ENCODE measurements at places on chromosomes 5 and 9.

DNA sequence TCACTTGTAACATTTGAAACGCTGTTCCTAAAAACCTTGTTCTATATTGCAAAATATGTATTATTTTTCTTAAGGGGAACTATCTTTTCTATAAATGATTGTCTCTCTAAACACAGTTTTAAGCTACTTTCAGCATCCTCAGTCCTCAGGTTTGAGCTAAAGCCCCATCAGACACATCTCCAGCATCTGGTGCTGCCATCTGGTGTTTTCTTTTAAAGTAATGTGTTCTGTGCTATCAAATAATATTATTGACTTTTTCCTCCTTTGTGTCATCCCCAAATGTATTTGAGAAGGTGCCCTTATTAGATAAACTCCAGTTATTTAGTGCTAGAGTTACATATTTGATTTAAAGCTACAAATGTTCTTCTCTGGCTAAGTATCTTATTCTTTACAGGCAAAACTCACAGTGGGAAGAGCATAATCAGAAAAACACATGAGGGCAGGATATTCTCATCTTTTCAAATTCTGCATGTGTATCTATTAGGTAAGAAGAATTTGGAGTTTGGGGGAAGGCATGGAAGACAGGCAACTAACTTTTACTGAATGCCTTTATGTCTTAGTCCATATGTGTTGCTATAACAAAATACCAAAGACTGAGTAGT is 27.5 kb downstream of the ZNF474 start:
- DNase-seq, result no peak

DNA sequence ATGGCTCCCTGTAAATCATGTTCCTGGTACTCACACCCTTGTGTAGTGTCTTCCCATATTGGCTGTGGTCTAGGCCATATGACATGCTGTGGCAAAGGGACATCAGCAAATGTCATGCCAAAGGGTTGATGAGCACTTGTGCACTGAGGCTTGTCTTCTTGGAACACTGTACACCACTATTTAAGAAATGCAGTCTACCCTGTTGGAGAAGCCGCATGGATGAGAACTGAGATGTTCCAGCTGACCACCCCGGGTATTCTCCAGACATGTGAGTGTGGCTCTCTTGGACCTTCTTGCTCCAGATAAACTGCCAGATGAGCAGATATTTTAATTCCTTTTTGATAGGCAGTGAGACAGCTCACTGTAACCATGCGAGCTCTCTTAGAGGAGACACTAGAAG is 20.5 kb upstream of the NPR3 start:
- no peak for DNase-seq

- DNase-seq, result no peak
Measured at GRCh38 chr9:101126556-101126955, 98.0 kb downstream of the PLPPR1 start.

- peak; percentile 81 for DNase-seq
Measured at GRCh38 chr5:9192266-9192665, 353.6 kb downstream of the SEMA5A start.

- DNase-seq, result no peak
Measured at GRCh38 chr5:68239487-68239886, 23.9 kb downstream of the PIK3R1 start.

DNA sequence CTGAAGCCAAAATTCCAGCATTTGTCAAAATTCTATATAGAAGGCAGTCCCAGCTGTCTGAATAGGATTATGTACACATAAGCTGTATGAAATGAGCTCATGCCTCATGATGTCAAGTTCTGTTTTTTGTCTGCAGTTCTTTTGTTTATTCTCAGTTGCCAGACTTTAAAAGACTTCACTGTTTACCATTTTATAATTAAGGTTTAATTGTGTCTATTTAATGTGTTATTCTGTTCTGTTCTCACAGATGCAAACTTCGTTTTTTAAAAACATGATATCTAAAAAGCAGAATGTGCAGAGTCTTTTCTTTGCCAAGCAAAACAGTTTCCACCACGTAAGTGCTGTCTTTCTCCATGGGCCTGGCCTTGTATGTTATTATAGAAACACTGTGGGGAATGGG is 31.1 kb downstream of the ERAP1 start:
- DNase-seq, result no peak

GRCh38 chr5:127925916-127926315 is 157.7 kb upstream of the SLC12A2 start:
- DNase-seq, result no peak

DNA sequence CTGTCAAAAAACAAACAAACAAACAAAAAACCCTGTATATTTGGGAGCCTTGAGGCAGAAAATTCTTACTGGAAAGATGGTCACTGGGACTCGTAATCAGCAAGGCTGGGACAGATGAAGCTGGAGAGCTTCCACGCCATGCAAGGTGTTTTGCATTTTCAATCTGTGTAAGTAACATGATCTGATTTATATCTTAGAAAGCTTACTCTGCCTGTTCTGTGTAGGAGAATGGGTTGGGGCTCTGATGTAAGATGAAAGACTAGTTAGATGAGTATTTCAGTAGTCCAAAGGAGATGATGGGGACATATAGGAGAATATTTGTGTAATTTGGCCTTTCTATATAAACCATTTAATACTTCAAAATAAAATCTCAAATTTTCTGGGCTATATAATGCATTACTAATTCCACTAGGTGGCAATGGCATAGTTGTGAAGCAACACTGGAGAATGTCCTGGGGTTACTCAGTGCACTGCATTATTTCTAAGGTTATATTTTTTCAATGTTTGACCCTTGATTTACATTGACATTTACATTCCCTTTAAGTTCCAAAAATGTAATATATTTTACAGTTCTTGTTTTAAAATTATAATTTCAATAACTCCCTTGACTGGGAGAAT is 21.9 kb upstream of the FSD1L start:
- DNase-seq, result no peak

- DNase-seq, result no peak
Measured at GRCh38 chr5:428754-429452, 14.1 kb upstream of the EXOC3 start.

DNA sequence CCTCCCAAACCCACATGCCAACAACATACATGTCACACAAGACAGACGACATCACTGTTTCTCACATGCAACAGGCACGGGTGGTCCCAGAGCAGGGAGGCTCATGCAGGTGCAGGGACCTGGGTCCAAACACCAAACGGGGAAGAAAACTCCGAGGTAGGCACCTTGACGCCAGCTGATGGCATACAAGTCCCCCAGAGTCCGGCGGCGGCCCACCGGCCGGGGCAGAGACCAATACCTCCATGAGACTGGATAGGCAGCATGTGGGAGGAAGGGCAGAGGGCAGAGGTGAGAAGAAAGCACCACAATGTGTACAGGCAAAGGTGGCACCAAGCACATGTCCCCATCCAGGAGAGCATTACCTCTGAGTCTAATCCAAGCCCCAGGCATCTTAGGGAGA is 73.0 kb upstream of the UBTD2 start:
- no peak for DNase-seq

DNA sequence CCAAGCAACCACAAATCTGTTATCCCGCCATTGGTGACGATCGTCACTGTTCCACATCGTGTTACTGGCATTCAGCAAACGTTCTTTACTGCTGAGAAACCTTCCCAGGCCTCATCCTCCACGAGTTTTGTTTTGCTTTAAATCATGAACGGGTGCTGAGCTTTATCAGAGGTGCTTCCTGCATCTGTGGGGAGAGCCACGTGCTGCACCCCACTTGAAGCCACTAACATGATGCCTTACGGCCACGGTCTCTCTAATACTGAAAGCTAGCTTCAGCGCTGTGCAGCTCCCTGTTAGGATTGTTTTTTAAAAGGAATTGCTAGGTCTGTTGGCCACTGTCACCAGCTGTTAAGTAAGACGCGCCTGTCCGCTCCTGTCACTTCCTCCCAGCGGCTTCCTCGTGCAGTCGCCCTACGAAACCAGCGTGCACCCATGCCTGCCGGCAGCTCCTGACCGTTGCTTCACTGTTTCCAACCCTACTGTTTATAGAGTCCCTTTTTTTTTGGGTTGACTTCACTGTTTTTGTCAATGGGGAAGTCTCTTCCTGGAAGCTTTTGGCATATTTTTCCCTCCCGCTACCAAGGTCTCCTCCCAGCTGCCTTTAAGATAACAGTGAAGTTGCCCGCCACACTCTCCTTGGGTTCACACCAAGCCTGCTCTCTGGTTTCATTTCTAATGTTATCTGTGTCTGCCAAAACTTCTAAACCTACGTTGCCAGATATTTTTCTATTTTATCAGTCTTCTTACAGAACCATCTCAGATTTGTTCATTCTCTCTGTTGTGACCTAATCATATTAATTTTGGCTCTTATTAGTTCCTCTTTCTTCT is 20.3 kb downstream of the LPCAT1 start:
- DNase-seq, result no peak

DNA sequence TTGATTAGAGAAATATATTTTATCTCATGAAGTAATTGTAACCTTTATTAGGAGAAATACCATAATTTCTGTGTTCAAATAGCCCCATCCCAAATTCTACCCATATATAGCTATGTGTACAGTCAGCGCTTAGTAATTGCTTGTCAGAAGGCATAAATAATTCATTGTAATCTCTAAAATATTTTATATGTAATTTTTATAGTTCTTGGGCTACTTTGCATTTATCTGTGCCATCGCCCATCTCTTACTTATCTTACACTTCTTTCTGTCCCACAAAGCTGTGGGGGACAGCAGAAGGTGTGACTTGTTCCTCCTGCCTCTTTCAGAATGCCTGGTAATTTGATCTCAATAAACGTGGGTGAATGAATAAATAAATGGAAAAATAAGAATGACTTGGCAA is 5.5 kb downstream of the ADAMTSL1 start:
- DNase-seq, result no peak

- no peak for DNase-seq
Measured at GRCh38 chr9:136395345-136396218, 4.4 kb downstream of the SNAPC4 start.

DNA sequence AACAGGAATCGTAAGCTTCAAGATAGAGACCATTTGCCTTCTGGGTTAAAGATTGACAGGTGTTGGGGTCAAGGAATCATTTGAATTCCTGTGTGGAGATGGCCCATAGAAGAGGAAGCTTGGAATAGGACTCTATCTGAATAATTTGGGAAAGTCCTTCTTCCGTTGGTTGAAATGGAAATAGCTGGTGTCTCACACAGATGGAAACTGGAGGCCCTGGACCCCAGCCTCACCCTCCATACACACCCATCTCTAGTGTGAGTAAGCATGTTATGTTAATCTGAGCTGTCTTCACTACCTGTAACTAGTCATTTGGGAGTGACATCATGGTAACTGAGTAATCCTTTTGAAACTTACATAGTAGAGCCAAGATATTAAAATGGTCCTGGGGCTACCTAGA is 184.4 kb downstream of the CD180 start:
- DNase-seq, result no peak

DNA sequence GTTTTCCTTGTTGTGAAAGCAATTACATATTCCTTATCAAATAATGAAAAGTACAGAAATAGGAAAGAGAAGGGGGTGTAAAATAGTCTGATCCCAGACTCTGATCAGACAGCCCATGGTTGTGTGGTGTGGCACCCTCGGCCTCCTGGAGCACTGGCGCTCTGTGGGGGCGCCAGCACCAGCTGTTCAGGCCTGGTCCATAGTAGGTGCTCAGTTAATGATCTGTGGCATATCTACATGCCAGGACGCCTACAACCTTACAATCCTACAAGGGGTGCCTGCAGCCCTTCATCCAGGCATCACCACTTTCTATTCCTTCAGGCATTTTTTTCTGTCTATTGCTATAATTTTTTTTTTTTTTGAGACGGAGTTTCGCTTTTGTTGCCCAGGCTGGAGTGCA is 16.6 kb downstream of the MIGA2 start:
- DNase-seq, result no peak

DNA sequence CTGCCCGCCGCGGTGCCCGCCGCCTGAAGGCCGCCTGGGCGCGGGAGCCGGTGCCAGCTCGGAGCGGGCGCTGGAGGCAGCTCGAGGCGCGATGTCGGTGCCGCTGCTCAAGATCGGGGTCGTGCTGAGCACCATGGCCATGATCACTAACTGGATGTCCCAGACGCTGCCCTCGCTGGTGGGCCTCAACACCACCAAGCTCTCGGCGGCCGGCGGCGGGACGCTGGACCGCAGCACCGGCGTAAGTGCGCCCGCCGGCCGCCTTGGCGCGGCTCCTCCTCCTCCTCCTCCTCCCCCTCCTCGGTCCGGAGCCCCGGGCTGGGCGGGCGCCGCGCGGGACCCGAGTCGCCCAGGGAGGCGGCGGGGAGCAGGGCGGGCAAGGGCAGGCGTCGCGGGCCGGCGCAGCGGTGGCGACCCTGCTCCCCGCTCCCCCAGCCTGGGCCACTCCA is 455 bp downstream of the OLFM1 start:
- no peak for DNase-seq

GRCh38 chr5:124631874-124632550 is 114.4 kb downstream of the ZNF608 start:
- no peak for DNase-seq

DNA sequence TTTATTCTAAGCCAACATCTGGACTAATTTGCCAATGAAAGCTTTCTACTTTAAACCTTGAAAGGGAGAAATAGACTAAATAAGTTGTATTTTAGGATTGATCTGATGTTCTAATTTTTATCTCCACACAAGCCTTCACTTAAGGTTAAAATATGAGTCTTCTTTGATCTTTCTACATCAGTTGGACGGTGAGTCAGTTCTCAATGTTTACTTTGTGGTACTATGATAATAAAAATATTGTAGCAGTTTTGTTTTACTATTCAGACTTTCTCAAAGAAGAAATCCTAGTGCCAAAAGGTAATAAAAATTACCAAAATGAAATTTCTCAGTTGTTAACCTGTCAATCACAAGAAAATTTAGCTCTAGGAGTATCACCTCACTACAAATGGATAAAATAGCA is 203.5 kb upstream of the RGMB start:
- DNase-seq, result no peak

DNA sequence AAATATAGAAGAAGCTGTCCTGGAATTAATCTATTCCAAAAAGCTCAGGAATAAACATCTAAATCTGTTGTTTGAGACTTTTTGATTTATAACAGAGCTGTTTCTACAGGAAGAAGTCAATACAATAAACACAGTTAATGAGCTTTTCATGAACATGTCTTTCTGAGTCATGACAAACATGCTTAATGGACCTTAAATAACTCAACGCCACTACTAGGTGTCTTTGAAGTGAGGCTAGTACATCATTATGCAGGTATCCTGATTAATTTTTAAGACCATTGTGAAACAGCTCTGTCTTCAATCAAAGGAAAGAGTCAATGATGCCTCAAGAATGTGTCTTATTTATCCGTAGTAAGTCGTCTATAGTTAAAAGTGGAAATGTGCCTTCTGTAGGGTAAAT is 131.6 kb downstream of the GABRB2 start:
- DNase-seq, result no peak

GRCh38 chr9:115378241-115378640 is 260.3 kb upstream of the TNC start:
- no peak for DNase-seq

DNA sequence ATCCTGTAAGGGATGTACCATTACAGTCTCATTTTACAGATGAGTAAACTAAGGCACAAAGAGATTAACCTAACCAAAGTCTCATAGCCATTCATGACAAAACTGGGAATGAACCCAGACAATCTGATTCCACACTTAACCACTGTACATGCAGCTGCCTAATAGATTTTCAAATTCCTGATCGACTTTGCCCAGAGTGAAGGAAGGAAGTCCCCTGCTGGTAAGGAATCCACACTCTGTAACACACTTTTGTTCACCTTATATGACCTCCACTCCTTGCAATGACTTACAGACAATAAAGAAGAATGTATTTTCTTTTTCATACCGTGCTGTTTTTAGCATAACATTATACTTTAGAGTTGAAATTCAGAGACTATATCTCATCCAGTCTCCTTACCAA is 31.3 kb upstream of the PLPP6 start:
- no peak for DNase-seq

Measured in hippocampal formation (tissue), 2 donors.